ENCODE measurements at places on chromosomes 6 and 20.

DNA sequence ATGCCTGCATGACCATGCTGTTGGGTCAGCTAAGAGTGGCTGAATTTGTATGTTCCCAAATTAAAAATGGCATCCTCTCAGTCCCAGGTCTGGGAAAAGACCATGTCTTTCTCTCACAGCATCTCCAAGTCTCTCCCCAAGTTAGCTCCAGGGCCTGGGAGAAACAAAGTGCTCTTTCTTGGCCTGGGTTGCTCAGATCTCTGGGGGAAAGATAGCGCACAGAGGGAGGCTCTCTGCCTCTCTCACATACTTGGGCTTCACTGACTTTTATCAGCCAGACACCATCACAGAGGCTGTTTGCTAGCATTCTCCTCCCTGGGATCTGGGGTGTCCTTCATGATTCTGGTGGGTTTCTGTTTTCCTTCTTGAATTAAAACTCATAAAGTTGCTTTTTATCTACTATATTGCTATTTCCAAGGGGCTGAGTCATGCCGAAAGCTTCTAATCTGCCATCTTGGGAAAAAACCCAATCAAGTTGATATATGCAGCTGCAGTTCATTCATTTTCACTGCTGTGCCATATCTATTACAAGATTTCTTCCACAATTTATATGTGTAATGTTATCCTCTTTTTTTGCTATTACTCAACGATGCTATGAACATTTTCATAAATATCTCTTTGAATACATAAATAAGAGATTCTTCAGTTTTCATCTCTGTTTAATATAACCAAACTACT is 190.2 kb downstream of the MOXD1 start:
- no peak for DNase-seq

GRCh38 chr6:68975064-68975463 is 340.0 kb downstream of the ADGRB3 start:
- no peak for DNase-seq

GRCh38 chr20:23643659-23644058 is 5.9 kb upstream of the CST3 start:
- no peak for DNase-seq

- DNase-seq: no peak
Observed at GRCh38 chr6:117483645-117484016, 1.2 kb downstream of the DCBLD1 start.

DNA sequence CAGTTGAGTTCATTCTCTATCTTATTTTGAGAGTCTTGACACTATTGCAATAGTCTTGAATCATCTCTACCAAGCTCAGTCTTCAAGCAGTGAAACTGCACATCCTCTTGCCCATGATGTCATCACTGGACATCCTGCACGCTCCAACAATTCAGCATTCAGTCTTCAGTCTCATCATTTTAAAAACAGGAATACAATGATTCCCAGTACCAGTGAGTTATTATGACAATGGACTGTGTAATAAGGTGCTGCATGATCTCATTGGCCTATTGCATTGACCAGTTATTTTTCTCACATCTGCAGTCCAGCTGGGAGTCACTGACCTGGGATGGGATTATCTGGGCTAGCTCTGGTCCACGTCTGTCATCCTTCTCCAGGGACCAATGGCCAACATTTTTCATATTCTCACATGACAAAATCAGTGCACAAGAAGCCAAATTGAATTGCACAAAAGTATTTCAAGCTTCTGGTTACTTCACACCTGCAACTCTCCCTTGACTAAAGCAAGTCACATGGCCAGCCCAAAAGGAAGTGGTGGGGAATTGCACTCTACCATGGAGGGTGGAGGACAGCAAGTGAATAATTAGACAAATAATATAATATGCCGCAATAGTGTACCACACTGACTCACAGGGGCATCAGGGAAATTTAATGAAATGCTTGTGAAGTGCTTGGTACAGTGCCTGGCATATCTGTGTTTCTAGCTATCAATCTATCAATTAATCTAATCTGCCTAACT is 6.4 kb upstream of the CST2 start:
- no peak for DNase-seq

- no peak for DNase-seq
Observed at GRCh38 chr20:615514-615913, 5.4 kb upstream of the TCF15 start.

DNA sequence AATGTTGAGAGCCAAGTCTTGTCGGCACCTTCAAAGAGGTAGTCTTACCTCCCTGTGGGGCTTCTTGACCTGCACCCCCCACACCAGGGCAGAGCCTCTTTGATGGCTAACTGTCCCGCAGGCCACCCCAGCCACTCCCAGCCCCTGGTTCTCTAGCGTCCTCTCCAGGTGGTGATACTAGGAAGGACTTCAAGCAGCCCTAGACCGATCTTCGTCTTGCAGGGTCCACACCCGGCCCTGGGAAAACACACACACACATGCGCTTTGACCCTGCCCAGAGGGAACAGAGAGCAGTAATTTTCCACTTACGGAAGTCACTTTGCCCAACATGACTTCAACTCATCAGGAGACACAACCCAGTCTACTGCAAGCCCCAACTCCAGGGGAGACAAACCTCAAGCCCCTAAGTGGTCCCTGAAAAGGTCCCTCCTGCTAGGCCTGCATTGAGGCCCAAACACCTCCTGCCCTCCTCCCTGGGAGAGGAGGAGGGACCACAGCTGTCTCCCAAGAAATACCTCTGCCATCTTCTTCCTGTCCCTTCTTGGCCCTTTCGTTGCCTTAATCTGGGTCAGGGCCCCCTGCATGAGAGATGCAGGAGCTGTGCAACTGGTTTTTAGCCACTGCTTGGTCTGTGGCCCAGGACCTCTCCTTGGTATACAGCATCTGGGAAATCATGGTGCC is 2.9 kb upstream of the BPIFB1 start:
- no peak for DNase-seq

DNA sequence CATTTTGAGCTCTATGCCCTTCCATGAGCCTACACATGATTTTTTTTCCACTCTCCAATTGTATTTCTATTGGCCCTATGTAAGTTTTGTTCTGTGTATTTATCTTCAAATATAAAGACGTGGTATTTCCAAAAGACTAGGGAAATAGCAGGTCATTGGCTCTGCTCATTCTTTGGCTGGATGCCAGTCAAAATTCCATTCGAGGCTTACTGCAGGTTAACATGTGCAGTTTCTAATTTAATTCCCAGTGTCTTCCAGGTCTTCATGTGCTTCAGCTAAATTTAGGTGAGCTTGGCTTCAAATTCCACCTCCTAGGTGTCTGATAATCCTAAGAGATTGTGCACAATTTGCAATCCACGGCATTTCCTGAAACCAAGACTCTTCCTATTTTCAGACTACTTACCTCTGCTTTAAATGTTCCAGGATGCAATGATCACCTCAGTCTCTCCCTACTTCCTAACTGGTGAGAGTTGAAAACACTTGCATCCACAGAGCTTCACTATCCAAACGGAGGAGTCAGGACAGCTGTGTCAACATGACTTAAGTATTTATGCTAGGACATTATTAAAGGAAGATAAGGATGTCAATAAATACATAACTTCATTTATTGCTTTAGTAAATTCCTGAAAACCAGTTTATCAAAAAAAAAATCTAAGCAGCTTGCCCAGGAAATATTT is 236.1 kb downstream of the COL12A1 start:
- no peak for DNase-seq

DNA sequence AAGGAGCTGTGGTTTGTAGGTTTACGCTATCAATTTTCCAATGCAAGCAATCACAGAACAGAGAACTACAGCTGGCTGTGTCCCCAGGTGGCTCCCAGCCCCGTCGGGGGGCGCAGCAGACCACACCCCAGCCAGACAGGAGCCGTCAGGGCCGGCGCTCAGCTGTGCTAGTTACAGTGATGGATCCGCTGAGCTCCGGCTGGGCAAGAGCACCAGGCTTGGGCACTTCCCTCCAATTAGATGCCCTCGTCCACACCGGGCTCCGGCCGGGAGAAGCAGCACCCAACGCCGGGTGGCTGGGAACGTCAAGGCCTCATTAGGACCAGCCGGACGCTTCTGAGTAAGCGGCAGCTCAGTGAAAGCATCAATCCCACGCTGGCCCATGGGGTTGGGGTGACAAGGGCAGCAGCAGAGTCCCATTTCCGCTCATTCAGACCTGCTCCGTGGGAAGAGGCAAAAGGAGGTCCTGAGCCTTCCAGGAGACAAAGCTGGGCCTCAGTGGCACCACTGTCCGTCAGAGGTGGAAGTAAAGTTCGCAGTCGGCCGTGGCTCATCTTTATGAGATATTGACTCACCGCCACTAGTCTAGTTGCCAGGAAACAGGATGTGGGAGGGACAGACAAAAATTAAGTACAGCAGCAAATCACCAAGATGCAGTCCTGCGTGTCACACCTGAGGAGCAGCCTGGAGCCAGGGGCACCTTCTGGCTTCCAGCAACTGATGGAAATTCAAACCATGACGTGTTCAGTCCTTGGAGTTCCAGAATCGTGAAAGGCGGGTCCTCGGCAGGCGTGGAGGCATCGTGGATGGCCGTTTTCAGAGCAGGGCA is 164.1 kb downstream of the TAF4 start:
- DNase-seq: no peak

DNA sequence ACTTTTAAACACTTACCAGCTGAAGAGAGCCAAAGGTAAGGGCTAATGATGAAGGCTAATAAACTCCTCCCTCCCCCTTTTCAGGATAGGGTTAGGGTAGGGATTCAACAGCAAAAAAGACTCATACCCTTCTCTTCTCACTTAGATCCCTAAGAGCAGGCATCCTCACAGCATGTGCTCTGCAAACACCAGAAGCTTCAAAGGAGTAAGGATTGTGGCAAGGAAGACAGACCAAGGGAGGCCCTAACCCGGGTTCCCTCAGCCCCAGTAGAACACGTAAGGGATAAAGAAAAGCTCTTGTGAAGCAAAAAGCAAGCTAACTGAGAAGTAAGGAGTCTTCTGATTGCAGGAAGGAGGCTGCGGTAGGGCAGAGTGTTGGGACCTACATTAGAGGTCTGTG is 11.6 kb downstream of the MAP3K7 start:
- DNase-seq: no peak

GRCh38 chr20:818001-818664 is 15.4 kb upstream of the FAM110A start:
- DNase-seq: no peak

DNA sequence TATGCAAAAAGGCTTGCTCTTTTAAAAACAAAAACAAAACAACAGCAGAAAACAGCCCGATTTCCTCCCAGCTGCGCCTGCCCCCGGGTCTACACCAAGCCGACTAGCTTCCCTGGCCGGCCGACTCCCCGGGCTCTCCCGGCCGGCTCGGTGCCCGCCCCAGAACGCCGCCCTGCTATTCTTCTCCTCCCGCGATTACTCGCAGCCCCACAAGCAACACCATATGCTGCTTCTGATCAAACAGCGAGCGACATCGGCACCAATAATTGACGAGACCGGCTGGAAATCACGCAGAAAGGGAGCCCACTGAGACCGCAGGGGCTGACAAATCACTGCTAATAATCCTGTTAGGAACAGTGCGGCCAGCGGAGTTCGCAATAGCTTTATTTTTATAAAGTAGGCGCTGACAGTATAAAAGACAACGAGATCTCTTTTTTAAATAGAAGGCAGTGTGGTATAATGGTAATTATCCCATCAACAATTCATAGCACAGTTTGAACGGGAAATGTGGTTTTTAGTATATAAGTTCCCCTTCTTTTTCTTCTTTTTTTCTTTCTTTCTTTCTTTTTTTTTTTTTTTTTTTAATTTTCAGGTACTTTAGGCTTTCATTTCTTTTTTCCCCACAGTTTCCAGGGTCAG is 3.3 kb downstream of the SIM1 start:
- no peak for DNase-seq

- DNase-seq: no peak
Observed at GRCh38 chr20:4170621-4171537, 155.5 kb upstream of the RNF24 start.

GRCh38 chr6:13457577-13457976 is 29.8 kb downstream of the GFOD1 start:
- peak; percentile 40 for DNase-seq

- peak; percentile 32 for DNase-seq
Observed at GRCh38 chr6:87115402-87116135, 20.7 kb upstream of the CGA start.

DNA sequence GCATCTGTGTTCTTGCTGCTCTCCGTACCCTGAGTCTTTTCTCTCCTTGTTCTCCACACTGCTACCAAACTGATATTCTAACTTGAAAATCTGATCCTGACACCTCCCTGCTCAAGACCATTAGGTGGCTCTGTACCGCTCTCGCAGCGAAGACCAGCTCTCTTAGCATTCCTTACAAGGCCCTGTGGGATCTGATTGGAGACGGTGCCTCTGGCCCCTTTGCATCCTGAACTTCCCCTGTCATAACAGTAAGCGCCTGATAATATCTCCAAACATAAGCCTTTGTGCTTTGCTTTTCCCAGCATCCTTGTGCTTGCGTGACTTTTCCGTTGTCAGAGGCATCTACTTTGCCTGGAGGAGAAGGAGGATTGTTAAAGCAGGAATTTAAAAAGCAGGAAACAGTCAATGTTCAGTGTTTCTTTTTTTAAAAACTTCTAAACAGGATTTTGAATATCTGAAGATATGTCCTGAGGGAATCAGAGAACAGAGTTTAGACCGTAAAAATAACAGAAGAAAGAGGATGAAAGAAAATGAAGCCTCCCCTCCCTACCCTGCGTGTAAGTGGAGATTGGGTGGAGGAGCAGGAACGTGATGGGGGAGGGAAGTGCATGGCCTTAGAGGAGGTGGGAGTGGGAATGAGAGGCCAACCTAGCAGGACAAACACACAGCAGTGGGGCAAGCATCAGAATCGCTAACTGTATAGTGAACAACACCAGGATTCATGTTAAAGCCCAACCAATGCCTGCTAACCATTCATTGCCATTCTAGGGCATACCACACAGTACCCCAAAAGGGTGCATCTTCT is 89.2 kb upstream of the STMND1 start:
- DNase-seq: no peak

DNA sequence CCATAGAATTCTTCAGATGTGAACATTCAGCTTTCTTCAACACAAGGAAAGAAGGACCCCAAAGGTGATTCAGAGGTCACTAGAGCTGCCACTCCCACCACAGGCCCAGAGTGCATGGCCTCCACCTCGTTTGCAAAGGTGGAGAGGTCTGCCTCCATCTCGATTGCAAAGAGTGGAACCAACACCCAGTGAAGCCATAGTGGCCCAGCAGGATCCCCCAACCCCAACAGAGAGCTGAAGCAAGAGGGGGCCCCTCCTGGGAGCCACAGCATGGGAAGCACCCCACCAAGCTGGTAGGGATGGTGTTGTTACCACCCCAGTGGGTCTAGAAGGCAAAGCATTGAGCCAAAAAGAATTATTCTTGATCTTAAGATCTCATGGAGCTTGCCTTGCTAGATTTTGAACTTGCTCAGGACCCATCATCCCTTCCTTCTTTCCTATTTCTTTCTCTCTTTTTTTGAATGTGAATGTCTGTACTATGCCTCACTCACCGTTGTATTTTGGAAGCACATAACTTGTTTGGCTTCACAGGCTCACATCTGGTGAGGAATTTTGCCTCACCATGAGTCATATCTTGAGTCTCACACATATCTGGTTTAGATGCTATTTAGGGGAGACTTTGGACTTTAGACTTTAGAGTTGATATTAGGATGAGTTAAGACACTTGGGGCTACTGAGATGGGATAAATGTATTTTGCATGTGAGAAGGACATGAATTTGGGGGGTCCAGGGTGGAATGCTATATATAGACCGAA is 119.2 kb downstream of the ANKRD60 start:
- no peak for DNase-seq
